Inflammatory macrophage treated with lipopolysaccharide for 4 hours (primary cell): ENCODE measurements at places on chromosomes 12 and 14.

- DNase-seq: no peak
Measured at GRCh38 chr12:52275686-52276085, 1.2 kb downstream of the KRT86 start.

- DNase-seq: no peak
Measured at GRCh38 chr12:75564852-75565251, 53.4 kb upstream of the KRR1 start.

DNA sequence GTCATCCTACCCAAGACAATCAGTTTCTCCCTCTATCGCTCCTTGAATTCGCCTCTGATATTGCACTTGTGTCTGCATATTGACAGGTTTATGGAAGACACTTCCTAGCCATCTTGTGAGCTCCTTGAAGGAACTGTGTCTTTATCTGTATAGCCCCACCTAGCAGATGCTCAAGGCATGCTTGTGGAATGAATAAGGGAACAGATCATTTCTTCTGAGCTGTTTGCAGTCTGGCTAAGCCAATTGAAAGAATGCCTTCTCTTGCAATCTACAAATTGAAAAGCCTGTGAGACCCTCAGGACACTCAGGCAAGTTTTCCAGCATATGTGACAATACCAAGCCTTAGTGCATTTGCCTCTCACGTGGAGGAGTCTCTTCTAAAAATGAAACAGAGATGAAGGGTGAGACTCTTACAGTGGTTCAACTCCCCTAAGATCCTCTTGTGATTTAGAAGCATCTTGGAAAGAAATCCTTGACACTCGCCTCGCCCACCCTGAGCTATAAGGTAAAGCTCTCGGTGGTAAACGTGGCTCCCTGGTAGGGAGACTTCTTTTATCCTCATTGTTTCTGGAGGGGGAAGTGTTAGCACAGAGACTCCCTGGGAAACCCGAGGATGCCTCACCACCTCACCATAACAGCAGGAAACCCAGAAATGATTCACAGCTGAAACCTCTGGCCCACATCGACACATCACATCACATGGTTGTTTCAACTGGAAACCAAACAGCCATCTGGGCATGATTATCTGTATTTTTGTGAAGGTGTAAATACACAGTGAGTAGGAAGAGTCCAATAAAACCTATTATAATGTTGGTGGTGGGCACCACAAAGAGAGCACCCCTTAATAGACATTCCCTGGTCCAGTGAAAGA lies 112.3 kb upstream of the BCL2L14 start:
- peak; percentile 82 for DNase-seq

DNA sequence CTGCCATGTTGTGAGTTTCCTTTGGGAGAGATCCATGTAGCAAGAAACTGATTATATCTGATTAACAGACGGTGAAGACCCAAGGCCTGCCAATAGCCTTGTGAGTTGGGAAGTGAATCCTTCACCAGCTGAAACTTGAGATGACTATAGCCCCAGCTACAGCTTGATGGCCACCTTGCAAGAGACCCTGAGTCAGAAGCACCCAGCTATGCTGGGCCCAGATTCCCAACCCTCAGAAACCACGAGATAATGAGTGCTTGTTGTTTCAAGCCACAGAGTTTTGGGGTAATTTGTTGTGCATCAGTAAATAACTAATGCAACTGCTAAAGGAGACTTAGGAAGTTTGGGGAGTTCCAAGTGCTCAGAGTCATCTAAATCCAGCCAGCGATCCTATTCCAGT lies 80.3 kb downstream of the AVPR1A start:
- DNase-seq: no peak

DNA sequence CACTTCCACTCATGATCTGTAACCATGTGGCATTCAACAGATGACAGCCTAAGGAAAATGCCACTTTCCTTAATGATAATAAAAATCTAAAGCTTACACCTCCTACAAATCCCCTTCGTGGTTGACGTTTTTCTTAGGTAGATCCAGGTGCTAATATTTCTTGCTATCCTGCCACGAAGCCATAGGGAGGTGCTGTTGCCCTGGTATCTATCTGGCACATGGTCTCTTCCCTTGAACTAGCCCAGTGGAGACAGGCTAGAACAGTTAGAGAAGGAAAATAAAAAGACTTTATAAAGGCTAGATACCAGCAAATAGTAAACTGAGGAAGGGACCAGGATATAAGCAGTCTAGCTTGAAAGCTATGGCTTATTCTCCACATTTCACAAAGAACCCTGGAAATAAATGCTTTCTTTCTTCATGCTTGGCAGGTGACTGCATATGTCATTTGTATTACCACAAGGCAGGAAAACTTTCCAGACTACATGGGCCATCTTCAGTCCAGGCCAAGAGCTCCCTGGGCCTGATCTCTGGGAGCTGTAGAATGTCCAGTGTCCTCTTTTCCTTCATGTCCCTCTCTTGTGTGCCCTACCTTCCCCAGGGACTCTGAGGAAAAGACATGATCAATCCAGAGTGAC lies 15.3 kb downstream of the SPIC start:
- peak; percentile 5 for DNase-seq

GRCh38 chr12:42362647-42363260 lies 36.8 kb downstream of the PPHLN1 start:
- DNase-seq: no peak

DNA sequence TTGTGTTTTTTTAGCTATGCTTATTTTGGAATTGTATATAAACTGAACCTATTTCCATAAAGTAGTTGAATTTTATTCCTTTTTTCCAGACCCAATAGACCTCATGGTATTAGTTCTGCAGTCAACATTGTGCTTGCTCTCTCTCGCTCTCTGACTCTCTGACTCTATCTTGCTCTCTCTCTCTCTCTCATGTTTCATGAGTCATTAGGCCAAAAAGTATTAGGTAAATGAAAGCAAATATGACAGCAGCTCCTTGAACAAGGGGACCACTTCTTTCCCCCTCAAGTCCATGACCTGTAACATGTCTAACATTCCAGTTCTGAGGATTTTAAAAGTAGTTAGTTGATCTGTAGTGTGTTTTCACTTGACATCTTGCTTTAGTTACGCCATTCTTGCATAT lies 14.0 kb upstream of the C12orf71 start:
- no peak for DNase-seq

DNA sequence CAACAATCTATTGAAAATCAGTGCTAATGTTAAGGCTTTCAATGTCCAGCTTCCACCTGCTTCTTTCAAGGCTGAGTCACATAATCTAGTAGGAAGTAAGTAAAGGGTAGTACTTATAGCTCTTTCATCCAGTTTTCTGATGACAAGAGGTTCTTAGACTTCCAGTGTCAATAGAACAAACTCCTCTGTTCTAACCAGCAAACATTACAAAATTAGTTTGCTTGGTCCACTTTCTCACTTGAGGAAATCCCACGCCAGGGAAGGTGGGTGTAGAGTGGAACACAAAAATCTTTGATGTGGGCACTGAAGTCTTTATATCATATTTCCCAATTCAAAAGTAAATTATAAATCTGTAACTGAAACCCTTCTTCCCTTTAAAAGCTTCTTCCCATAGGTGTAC lies 2.6 kb downstream of the NPC2 start:
- peak; percentile 21 for DNase-seq

DNA sequence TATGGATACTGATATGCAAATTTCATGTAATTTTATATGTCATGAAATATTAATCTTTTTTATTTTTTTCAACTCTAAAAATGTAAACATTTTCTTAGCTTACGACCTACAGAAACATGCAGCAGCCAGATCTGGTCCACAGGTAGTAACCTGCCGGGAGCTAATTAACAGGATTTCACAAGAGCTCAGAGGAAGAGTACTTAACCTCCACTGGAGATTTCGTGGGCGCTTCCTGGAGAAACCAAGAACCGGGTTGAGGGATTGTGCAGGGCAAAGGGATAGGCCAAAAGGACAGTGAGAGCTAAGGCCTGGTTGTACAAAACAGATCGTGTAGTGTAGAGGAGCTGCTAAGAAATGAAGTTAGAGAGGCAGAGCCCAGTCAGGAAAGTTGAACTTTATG lies 315.7 kb downstream of the PAWR start:
- no peak for DNase-seq

DNA sequence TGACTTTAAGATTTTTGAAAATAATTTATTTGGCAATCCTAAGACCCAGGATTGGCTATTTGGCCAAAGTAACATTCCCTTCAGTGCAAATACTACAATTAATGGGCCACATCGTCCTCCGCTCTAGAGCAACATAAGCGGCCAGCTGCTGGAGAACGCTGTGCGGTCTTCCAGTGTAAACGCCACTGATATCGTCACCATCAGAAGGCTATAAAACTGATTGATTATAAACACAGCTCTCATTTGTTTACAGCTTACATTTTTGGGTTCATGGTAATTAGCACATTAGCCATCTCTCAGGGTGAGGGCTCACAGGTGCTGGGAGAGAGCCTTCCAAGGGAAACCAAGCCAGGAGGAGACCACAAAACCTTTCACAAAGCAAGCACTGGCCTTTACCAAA lies 130.1 kb upstream of the BMP4 start:
- DNase-seq: no peak

DNA sequence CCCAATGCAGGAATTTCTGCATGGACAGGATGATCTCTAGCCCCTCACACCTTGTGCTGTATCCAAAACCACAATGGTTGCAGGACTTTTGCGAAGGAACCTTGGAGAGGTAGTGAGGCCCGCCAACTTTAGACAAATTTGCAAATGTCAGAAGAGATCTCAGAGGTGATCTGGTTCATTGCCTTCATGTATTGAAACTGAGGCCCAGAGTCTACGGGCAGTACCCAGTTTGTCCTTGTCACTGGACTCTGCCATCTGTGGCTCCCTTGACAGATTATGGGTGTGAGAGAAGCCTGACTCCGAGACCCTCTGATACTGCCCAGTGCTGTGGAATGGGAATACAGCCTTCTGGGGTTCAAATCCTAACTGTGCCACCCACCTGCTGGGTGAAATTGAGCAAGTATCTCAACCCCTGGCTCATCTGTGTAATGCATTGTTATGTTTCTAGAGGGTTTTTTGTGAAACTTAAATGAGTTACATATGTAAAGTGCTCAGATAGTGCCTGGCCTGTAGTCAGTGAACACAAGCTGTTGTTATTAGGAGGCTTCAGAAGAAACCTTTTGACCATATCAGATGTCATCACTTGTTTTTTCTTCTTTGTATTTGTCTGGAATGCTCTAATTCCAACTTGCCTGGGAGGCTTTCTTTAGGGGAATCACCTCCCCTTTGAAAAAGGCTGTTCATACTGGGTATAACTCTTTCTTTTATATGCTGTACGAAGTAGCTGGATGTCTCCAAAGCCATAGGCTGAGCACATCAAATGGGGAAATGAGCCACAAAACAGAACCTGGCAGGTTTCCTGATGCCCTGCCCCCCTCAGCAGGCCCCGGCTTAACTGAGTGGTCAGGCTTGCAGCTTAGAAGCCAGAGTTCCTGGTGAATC lies 71.4 kb upstream of the SRSF5 start:
- DNase-seq: peak; percentile 58

DNA sequence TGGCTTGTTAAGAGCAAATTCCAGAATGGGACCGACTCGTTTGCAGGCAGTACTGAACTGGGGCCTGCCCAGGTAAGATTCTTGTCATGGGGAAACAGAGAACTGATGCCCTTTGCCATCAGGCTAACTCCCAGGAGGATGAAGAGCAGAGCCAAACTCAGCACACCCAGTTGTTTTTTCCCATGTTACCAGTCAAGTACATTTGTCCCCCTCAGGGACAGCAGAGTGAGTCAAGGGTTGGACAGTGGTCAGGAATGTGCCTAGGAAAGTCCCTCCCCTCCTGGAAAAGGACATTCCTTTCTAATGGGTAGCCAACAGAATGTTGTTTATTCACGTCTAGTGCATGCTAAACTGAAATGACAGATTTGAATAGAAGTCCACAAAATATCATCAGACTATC lies 1.6 kb downstream of the ART4 start:
- DNase-seq: no peak

GRCh38 chr12:32470936-32471470 lies 71.6 kb downstream of the FGD4 start:
- no peak for DNase-seq

- DNase-seq: peak; percentile 49
Measured at GRCh38 chr12:56629459-56630179, 507 bp downstream of the BAZ2A start.

DNA sequence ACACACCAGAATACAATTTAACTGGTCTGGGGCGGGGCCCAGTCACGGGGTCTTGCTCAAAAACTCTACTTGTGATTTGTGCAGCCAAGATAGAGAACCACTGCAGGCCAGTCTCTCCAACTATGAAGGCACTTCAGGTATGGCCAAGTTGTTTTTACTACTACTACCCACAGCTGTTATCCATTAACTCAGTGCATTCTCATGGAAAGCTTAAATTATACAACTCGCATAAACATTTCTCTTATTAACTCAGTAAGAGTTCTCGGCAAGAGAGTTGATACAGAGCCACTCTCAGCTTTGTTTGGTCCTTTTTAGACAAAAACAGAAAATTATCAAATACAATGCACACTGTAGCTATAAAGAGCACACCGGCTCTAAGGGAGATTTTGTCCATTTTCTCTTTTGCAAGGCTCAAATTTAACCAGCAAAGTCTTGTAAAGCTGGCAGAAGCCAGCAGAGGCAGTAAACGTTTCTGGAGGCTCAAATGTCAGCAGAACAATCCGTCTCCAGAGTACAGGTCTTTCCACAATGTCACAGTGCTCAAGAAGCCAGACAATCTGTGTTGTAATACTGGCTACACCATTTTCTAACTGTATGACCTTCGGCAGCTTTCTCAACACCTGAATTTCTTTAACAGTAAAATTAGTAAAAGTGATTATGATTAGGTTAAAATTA lies 85.9 kb downstream of the PTGER2 start:
- no peak for DNase-seq

- peak; percentile 26 for DNase-seq
Measured at GRCh38 chr14:92527721-92528120, 14.1 kb downstream of the RIN3 start.

DNA sequence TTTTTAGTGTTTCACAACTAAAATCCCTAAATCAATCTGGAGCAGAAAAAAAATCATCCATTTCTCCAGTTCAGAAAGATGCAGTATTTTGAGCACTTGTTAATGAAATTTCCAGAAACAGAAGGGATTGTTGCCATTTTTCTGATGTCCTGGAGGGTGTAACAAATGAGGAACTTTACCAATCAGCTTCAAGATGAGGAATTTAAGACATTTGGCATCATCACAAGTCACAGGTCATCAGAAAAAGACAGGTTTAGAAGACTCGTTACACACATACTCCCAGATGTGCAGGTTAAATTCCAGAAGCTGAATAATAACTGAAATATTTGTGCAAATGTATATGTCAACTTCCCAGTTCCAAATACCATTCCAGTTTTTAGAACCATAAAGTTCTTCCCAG lies 482 bp upstream of the PSMC1 start:
- DNase-seq: no peak

- no peak for DNase-seq
Measured at GRCh38 chr12:56632701-56633467, 2.8 kb upstream of the BAZ2A start.

GRCh38 chr12:119412811-119413794 lies 78.6 kb downstream of the CCDC60 start:
- peak; percentile 49 for DNase-seq

GRCh38 chr14:75610834-75611233 lies 32.4 kb downstream of the FLVCR2 start:
- peak; percentile 66 for DNase-seq
